Natural killer cell treated with Interleukin-12 subunit alpha and Interleukin-12 subunit beta and Interleukin-15 and Interleukin-18, amount 100 ng/mL, for 72 hours (primary cell): ENCODE measurements at places on chromosomes 2 and 18.

DNA sequence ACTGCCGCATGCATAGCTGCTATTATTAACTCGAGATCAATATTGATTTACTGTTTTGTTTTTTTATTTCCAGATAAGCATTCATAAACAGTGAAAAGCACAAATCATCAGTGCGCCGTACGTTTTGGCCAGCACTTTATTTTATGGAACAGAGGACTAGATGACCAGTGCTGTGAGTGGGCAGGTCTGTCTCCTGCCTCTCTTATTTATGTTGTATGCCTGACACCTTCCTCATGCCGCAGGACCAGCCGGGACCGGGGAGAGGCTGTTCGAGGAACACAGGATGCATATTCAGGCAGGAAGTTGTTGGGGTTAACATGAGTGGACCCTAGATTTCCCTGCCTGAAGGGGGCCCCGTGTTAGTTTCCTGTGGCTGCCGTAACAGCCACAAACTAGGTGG, 72.6 kb downstream of the AGAP1 start:
- no peak for DNase-seq
- no peaks in the 10 kb centered on the region for H3K36me3 ChIP-seq
- H3K4me1 ChIP-seq, result peaks cover 3% of the 10 kb centered on the region
- no peak overlapping the region for H3K4me3 ChIP-seq
- no peak overlapping the region for H3K27ac ChIP-seq

DNA sequence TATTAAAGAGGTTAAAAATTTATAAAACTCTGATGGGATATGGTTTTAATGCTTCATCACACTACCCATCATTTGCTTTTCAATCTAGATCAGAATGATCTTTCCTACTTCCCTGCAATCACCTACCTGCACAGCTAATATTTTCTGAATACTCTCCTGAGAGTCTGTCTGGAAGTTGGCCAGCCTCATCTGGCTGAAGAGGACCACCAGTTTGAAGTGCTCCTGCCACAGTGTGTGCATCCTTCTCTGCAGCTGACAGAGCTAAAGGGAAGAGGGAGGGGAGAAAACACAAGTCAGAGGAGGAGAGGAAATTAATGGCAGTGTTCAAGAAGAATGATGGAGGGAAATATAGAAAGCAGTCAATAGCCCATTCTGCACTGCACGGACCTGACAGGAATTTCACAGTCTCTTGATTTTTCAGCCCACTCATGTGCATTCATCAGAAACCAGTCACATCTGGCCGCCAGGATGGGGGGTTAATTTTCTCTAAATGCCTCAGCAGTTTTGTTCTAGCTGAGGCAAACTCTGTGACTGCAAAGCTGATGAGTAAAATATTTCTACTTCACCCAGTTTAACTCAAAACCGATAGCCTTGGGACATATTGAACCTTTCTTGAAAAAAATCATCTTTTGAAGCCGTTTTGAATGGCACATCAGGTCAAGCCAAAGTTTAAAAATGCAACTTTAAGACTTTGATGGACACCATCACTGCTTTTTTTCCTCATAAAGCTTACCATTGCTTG, 201.8 kb upstream of the KLHL14 start:
- H3K36me3 ChIP-seq, result no peaks in the 10 kb centered on the region
- no peak overlapping the region for H3K27ac ChIP-seq

DNA sequence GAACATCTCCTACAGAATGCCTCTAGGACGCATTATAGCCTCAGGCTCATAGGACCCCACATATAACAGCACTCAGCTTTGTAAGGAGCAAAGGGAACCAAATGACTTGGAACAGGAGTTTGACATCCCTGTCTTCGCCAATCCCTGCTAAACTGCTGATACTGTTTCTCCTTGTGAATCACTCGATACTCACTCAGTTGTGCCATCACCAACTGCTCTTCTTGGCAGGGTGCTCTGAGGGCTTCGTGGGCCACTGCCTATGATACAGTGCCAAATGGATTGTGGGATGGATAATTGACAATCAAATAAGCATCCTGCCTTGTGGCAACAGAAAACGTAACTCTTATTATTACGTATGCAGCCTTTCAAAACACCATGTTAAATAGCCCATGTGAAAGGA, 396.3 kb downstream of the RIT2 start:
- no peaks in the 10 kb centered on the region for H3K36me3 ChIP-seq
- DNase-seq, result no peak
- H3K27ac ChIP-seq, result no peak overlapping the region
- no peaks in the 10 kb centered on the region for H3K4me1 ChIP-seq
- H3K27me3 ChIP-seq, result no peaks in the 10 kb centered on the region

- H3K36me3 ChIP-seq, result no peaks in the 10 kb centered on the region
- H3K4me1 ChIP-seq, result no peaks in the 10 kb centered on the region
- no peak overlapping the region for H3K27ac ChIP-seq
These were observed 790.1 kb downstream of the SLC4A3 start for GRCh38 chr2:220417503-220417902.

DNA sequence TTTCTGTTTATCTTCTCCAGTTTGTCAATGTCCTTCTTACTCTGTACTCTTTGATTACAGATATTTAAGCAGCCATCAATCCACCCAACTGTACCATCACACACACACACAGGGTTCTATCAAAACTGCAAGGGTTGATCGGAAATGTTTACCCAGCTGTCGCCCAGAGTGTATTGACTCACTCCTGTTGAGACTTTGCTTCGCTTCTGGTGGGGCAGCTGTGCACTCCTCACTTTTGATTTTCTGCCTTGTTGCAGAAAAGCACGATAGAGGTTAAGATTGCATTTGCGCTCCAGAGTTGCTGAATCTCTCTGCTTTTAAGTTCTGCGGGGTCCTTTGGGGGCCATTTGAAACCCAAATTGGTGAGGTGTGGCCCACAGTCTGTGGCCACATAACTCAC, 216.2 kb downstream of the SETBP1 start:
- peaks cover 52% of the 10 kb centered on the region for H3K4me1 ChIP-seq
- peaks cover 10% of the 10 kb centered on the region for H3K36me3 ChIP-seq
- H3K27ac ChIP-seq, result no peak overlapping the region
- no peak for DNase-seq

DNA sequence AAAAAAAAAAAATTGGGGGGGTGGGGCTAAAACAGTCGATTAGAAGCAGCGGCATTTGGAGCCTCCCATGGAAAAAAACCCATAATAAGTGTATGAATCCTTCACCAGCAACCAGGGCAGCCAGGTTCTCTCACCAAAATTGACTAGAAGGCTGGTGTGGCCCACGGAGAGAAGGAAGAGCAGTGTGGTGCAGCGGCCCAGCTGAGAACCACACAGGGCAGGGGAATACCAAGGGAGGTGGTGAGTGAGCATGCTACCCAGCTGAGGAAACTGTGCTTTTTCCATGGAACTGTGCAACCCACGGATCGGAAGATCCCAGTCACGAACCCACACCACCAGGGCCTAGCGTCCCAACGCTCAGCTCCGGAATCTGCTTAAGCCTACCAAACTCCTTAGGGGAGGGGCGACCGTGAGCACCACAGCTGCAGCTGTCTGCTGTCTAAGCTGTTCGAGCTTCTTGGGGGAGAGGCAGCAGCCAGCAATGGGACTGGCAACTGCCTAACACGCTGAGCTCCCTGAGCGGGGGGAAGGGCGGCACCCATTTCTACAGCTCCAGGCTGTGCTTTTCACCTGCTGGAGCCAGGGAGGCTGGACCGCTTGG, 1037.2 kb upstream of the ACVR2A start:
- no peak overlapping the region for H3K27ac ChIP-seq
- H3K4me1 ChIP-seq, result no peaks in the 10 kb centered on the region
- H3K4me3 ChIP-seq, result no peak overlapping the region
- no peak for DNase-seq

GRCh38 chr2:11237122-11237521, 81.9 kb downstream of the SLC66A3 start:
- H3K36me3 ChIP-seq, result no peaks in the 10 kb centered on the region
- no peak overlapping the region for H3K27ac ChIP-seq
- peaks cover 22% of the 10 kb centered on the region for H3K4me1 ChIP-seq
- H3K4me3 ChIP-seq, result no peak overlapping the region
- H3K27me3 ChIP-seq, result no peaks in the 10 kb centered on the region
- DNase-seq, result no peak

DNA sequence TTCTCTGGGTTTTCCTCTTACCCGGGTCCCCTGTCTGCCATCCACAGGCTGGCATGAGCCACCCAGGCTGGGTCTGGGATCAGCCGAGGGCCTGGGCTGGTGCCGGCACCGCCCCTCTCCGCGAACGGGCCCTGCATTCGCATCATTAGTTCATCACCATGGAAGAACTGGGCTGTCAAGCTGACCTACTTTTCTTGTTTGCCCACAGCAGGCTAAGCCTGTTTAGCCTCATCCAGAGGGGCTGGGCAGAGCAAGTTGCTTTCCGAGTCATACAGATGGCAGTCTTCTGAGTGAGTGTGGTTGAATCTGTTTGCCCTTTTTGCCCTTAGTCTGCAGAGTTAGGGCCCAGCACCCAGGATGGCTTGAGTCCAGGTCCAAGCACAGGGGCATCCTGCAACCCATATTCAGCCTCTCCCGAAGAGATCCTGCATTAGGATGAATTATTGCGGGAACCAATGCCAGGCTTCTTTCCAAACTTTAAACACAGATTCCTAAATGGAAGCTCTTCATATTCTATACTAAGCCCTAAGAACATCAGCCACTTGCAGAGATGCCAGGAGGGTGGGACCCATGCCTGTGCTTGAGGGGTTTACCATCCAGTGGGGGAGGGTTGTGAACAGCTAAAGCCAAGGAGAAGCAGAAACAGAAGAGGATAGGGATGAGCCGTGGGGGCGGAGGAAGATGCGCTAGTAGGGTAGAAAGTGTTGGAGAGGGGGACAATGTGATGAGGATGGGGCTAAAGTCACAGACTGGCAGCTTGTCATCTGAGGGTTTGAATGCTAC, 68.0 kb downstream of the NPAS2 start:
- H3K27ac ChIP-seq, result no peak overlapping the region
- H3K4me1 ChIP-seq, result no peaks in the 10 kb centered on the region
- H3K4me3 ChIP-seq, result no peak overlapping the region
